ENCODE measurements at places on chromosomes 16 and 17. TPM values are rescaled to one million over a fixed set of nuclear protein-coding genes. Genes with fewer than 3 reads are reported as not detected.

DNA sequence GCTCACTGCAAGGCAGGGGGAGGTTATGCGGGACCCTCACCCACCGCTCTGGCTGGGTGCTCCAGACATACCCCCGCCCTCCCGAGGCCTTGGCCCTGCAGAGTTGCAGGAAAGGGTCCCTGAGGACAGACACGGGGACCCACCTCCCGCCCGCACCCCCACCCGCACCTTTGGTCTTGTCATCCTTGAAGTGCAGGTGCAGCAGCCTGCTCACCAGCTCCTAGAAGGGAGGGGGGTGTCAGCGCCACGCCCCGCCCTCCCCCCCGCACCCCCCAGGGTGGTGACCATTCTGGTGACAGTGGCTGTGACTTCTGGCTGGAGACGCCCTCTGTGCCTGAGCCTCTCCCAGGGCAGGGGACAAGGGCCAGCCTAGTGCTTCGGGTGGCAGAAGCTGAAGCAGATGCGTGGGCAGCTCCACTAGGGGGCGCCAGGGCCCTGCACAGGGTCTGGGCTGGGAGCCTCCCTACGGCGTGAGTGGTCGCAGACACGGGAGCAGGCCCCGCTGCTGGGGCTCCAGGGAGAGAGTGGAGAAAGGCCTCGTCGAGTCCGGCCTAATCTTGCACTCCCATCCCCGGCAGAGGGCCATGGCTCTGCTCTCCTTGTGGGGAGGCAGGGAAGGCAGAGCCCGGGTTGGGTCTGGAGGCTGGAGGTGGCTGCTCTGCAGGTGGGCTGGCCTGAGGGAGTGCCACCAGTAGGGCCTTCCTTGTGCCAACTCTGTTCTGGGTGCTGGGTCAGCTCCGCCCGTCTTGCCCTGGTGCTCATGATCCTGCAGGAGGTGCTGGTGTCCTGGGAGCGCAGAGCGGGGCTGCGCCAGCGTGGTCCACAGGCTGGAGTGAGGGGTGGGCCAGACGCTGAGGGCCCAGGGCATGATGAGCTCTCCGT, 2.7 kb downstream of the CENPX start:
- DNase-seq: peak; percentile 65
- no peak overlapping the region for H3K27ac ChIP-seq
- peaks cover 11% of the 10 kb centered on the region for H3K4me1 ChIP-seq
- H3K27me3 ChIP-seq: no peaks in the 10 kb centered on the region
- H3K4me3 ChIP-seq: peak overlapping the region; percentile 14
- H3K36me3 ChIP-seq: peaks cover 2% of the 10 kb centered on the region

DNA sequence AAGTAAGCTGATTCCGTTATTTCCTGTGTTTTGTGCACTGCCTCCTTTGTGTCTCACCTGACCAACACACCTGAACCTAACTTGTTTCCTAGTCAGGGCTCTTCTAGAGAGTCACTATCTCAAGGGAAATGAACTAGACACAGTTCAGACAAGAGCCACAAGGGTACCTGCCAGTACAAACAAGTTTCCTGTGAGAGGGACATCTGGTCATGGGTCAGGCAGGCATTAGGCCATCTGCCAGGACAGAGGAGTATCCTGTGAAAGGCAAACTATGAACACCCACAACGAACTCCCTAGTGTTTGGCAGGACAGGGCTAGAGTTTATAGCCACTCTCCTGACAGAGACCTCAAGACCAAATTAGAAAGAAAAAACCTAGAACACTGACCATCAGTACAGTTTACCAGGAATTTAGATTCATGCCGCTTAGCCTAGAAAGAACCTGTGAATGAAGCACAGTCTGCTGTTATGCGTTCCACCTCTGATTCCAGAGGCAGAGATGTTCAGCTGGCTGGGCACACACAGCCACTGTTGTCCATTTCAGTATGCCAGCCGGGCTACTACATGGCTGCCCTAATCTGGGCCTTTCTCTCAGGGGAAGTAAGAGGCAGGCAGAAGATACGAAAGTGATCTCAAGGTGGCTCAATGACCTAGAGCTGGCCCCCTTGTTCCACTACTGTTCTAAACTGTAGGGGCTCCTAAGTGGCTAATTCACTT, 20.7 kb upstream of the GLG1 start:
- no peaks in the 10 kb centered on the region for H3K27me3 ChIP-seq
- no peak for DNase-seq
- no peak overlapping the region for H3K4me3 ChIP-seq
- peak overlapping the region; percentile 93 for H3K27ac ChIP-seq
- H3K36me3 ChIP-seq: peaks cover 27% of the 10 kb centered on the region
- H3K4me1 ChIP-seq: no peaks in the 10 kb centered on the region

DNA sequence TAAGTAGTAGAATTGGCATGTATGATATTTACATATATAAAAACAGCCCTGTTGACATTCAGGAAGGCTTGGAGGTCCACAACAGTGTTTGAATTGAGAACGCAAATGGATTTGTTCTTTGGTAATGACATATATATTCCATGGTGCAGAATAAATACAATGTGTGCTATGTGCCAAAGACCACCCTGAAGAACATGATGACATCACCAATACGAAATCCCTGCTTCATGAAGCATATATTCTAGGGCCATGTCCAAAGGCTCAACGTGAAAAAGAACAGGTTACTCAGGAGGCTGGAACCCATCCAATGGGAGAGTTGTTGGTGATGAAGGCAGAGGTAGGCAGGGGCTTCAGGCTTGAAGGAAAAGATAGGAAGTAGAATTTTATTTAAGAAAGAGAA, 423.9 kb upstream of the MAF start:
- no peak overlapping the region for H3K27ac ChIP-seq
- H3K27me3 ChIP-seq: peaks cover 10% of the 10 kb centered on the region
- DNase-seq: no peak
- H3K4me3 ChIP-seq: no peak overlapping the region

DNA sequence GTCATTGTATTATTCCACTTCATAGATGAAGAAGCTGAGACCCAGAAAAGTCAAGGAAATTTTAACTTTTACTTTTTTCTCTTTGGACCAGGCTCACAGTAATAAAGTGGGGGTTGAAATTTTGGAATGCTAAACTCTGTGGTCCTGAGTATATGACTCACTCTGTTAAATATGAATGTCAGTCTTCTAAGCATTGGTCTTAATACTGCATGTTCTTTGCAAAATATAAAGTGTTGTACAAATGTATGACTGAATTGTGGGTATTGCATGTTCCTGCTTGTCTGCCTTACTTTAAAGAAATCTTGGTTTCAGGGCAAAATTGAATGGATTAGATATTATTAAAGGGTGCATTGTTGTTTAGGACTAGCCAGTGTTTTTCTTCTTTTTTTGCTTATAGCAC, 950.8 kb upstream of the GOT2 start:
- H3K27ac ChIP-seq: no peak overlapping the region
- H3K4me3 ChIP-seq: no peak overlapping the region
- no peaks in the 10 kb centered on the region for H3K27me3 ChIP-seq
- H3K36me3 ChIP-seq: no peaks in the 10 kb centered on the region

CES5A gene
- total RNA-seq: not detected

GRCh38 chr16:50616883-50617645, 64.0 kb downstream of the SNX20 start:
- peaks cover 6% of the 10 kb centered on the region for H3K27me3 ChIP-seq
- H3K4me1 ChIP-seq: no peaks in the 10 kb centered on the region
- no peaks in the 10 kb centered on the region for H3K36me3 ChIP-seq
- DNase-seq: no peak
- no peak overlapping the region for H3K27ac ChIP-seq

SLC6A2 gene
- total RNA-seq: not detected

DNA sequence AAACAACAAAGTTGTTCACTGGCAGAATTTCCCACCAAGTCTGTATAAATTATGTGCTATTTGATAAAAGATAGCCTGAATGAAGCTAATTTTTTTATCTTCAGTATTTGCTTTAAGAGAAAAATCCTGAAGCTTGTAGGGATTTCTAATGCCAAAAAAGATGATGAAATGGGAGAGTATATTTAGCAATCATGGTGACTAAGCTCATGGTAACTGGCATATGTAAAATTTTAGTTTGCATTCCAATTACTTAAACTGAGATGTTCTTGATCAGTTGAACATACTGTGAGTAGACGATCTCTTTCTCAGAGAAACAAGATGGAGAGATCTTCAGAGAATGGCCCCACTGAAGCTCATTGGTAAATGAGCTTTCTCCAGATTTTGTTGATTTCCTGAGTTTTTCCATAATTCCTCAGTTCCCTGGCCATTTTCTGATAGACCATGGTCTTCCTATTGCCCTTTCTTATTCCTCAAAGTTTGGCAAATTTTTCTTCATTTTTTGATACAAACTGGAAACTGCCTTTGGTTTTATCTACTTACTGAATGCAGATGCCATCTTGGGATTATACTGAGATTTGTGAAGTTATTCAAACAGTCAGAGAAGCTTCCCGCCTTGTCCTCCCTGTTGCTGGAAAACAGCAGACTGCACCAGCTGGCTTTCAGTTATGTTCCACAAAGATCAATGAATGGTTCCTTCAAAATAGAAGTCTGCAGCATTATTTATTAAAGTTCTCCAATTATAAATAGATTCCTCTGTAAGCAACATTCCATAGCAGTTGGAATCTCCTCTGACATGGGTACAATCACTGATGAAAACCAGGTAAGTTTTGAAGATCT, 68.3 kb upstream of the ALOX12 start:
- peaks cover 9% of the 10 kb centered on the region for H3K36me3 ChIP-seq
- H3K4me1 ChIP-seq: no peaks in the 10 kb centered on the region
- no peak overlapping the region for H3K27ac ChIP-seq

DNA sequence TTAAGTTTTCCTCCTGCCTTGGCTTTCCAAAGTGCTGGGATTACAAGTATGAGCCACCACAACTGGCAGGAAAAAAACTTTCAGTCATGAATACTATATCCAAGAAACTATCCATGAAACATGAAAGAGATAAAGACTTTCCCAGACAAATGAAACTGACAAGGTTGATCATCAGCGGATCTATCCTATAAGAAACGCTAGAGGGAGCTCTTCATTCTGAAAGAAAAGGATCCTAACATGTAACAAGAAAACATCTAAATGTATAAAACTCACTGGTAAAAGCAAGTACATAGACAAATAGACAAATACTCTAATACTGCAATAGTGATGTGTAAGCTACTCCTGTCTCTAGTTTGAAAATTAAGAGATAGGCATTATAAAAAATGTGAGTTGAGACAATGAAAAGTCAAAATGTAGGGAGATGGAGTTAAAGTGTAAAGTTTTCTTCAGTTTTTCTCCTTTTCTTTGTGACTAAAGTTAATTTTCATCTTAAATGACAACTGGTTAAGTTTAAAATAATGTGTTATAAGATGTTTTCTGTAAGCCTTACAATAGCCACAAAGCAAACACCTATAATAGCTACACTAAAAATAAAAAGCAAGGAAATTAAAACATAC, 79.6 kb upstream of the TEKT1 start:
- no peak overlapping the region for H3K27ac ChIP-seq
- peaks cover 6% of the 10 kb centered on the region for H3K36me3 ChIP-seq
- H3K4me3 ChIP-seq: no peak overlapping the region
- no peaks in the 10 kb centered on the region for H3K4me1 ChIP-seq
- DNase-seq: no peak
- peaks cover 25% of the 10 kb centered on the region for H3K27me3 ChIP-seq

GRCh38 chr16:74766729-74767128, 7.9 kb downstream of the FA2H start:
- H3K4me1 ChIP-seq: no peaks in the 10 kb centered on the region
- no peaks in the 10 kb centered on the region for H3K36me3 ChIP-seq
- no peak overlapping the region for H3K4me3 ChIP-seq
- peaks cover 12% of the 10 kb centered on the region for H3K27me3 ChIP-seq

SHISA6 gene
- total RNA-seq: 1.2 TPM

GRCh38 chr17:17147821-17148220, 58.3 kb downstream of the PLD6 start:
- no peaks in the 10 kb centered on the region for H3K4me1 ChIP-seq
- peaks cover 18% of the 10 kb centered on the region for H3K36me3 ChIP-seq
- no peaks in the 10 kb centered on the region for H3K27me3 ChIP-seq
- H3K27ac ChIP-seq: no peak overlapping the region
- H3K4me3 ChIP-seq: no peak overlapping the region

DNA sequence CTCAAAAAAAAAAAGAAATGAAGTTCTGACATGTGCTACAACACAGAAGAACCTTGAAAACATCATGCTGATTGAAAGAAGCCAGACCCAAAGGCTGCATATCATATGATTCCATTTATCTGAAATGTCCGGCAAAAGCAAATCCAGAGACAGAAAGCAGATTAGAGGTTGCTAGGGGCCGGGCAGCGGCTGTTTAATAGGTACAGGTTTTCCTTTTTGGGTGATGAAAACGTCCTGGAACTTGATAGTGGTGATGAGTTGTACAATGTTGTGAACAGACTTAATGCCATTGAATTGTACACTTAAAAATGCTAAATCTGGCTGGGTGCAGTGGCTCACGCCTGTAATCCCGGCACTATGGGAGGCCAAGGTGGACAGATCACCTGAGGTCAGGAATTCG, 166.5 kb downstream of the NTN1 start:
- H3K4me3 ChIP-seq: no peak overlapping the region
- H3K4me1 ChIP-seq: peaks cover 8% of the 10 kb centered on the region
- no peaks in the 10 kb centered on the region for H3K36me3 ChIP-seq

RNU2-1 gene
- total RNA-seq: 7,668 TPM

FOXJ1 gene
- 18.6 TPM for total RNA-seq

DNA sequence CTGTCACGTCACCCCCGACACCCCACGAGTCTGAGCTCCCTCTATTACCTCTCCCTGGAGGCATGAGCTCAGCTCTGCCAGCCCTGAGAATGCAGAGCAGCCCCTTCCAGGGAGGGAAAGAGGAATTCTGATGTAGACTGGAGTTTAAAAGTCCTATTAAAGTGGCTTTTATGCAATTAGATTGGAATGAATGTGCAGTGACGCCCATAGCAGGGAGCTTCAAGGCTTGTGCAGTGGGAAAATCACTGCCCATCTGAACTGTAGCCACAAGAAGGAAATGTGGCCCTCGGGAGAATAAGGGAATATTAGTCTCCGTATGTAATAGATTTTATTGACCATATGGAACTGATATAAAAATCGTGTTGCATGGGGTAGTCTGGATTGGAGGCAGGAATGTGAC, 66.9 kb downstream of the ZNF423 start:
- H3K4me1 ChIP-seq: peaks cover 5% of the 10 kb centered on the region
- H3K27me3 ChIP-seq: no peaks in the 10 kb centered on the region
- H3K4me3 ChIP-seq: no peak overlapping the region
- peaks cover 4% of the 10 kb centered on the region for H3K36me3 ChIP-seq
- H3K27ac ChIP-seq: no peak overlapping the region

- no peak for DNase-seq
- H3K4me3 ChIP-seq: no peak overlapping the region
- peaks cover 19% of the 10 kb centered on the region for H3K36me3 ChIP-seq
Observed at GRCh38 chr17:2239882-2240430, 63.6 kb downstream of the SMG6 start.

DNA sequence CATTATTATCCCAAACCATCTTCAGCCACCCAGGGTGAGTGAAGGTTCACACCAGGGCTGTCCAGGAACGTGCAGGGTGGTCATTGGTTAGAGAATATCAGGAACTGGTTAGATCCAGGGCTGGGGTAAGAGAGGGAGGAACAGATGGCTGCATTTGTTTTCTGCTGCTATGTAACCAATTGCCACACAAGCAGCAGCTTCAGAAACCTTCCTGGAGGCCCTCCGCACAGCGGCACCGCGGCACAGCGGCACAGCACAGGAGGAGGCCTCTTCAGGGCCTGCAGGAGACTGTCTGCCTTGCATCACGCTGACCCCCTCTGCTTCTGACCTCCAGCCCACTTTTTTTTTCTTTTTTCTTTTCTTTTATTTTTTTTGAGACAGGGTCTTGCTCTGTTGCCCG, 86.1 kb downstream of the KCNJ12 start:
- no peak for DNase-seq
- H3K4me1 ChIP-seq: peaks cover 11% of the 10 kb centered on the region
- no peak overlapping the region for H3K27ac ChIP-seq
- H3K4me3 ChIP-seq: no peak overlapping the region
- H3K27me3 ChIP-seq: peaks cover 93% of the 10 kb centered on the region
